ENCODE measurements at places on chromosomes 11 and 22.
A peak's percentile ranks its signal among the peaks of the same experiment; 100 is the strongest.

- no peak for DNase-seq
These were observed 29.6 kb upstream of the FIBIN start for GRCh38 chr11:26964339-26964738.

GRCh38 chr11:65315204-65315865, 669 bp downstream of the CDC42EP2 start:
- peak; percentile 87 for DNase-seq

DNA sequence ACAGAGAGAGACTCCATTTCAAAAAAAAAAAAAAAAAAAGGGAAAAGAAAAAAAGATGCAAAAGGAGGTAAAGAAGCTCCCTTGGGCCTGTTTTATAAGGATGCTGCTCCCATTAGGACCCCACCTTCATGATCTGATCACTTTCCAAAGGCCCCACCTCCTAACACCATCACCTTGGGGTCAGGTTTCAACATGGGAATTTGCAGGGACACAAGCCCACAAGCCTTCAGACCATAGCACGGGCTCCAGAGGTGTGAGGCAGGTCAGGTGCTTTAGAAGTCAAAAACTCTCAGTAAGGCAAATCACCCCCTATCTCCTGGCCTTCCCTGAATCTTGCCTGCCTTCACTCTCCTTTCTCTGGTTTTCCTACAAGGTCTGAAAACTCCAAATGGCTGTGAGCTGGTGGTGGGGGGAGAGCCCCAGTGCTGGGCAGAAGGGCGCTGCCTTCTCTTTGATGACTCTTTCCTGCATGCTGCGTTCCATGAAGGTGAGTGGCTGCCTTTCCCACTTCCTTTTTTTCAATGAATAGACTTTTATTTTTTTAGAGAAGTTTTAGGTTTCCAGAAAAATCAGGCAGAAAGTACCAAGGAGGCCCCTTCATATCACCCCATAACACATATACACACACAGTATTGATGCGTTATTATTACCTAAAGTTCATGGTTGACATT, 13.2 kb downstream of the ASPHD2 start:
- DNase-seq = no peak

- DNase-seq = no peak
These were observed 14.2 kb upstream of the TALDO1 start for GRCh38 chr11:733072-733471.

GRCh38 chr11:126284829-126285228, 1.9 kb downstream of the TIRAP start:
- DNase-seq = peak; percentile 90

DNA sequence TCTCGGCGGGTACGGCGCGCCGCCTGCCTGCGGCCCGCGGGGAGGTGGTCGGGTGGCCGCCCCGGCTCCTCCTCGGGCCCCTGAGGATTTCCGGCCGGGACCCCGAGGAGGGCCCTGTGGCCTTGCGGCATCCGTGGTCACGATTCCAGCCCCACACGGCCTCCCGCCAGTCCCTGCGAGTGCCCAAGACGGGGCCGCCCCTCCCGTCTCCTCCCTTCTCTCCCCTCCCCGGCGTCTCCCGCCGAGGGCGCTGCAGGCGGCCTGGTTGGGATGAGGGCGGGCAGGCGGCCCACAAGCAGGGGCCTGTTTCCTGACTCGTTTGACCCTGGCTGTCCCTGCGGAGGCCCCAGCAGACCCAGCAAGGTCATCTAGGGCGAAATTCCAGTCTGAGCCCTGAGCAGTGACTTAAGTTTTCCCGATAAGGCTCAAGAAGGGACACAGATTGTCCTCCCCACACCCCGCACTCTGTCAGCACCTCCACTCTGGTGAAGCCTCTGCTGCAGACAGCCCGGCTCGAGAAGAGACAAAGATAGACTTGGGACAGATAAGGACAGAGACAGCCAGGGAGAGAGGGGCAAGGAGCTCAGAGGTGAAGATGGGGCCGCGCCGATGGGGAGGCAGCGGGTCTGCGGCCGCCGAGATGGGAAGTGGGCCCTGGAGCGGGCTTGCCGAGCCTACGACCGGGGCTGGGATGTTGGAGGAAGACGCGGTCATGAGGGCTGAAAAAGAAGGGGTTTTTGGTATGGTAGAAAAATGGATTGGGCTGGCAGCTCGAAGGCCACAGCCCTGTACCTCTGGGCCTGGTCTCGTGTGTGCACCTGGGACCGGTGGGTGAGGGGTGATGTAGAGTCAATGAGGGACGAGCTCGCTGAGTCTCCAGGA, 95.0 kb downstream of the SWAP70 start:
- DNase-seq = peak; percentile 66

DNA sequence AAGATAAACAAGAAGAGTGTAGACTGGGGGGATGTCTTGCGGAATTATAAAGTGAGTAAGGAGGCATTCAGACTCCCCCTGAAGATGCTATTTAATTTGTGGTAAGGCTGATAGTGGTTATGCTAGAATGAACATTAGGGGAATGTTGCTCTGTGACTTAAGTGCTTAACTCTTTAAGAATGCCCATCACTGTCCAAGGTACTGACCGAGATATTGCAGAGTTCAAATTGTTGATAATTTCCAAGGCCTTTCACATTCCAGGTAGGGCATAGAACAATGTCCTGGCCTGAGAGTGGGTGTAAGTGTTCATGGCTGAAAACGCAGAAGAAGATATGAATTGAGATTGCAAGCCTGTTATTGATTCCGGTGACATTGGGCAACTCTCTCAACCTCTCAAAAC, 90.3 kb upstream of the SEZ6L start:
- no peak for DNase-seq

GRCh38 chr11:118705791-118706545, 26.5 kb upstream of the TREH start:
- DNase-seq = no peak

DNA sequence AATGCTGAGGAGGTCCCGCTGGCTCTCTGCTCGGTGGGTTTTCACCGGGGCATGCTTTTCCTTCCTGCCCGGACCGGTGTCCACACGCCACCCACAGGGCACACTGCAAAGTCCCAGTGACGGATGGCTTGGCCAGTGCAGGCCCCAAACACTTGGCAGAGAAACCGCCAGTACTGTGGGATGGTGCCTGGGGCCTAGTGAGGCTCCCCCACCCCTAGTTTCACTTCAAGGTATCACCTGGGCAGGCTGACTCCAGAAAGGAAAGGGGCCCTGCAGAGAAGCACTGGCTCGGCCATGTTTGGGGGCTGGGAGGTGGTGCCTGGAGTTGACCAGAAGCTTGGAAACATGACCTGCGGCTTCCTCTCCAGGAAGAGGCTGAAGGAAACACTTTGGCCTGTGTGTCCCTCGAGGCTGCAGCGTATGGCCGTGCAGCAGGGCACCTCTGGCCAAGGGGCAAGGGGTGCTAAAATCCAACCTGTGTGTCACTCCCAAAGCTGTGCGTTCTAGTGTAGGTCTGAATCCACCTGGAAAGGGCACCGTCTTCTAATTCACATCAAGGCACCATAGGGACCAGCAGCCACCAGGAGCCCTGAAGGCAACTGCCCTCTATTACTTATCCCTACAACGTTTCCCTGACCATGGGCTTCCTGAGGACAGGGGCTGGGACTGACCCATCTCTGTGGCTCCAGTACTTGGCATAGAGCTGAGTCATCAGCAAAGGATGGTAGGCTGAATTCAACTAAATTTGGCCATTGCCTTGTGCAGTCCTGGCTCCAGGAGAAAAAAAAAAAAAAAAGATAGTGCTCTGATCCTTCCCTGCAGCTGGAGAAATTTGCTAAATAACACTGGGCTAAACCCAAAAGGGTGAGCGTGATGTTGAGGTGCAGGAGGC, 22.6 kb downstream of the TPBGL start:
- no peak for DNase-seq

DNA sequence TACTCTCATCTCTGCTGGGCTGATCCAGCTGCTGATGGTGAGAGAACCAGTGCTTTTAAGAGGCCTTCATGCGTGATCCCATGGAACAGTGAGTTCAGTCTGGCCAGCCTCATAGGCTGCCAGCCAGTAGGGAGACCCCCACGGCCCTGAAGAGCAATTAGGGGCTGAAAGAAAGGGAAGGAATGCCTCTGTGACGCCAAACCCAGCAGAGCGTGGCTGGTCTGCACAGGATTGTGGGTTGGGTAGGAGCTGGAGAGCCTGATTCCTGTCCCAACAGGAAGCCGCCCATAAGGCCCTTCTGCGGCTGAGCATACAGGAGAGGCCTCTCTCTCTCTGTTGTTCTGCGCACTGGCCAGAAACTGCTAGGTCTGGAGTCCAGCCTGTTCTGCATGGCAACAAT, 181.5 kb upstream of the E2F8 start:
- DNase-seq = no peak

- DNase-seq = no peak
These were observed 27.5 kb downstream of the CADM1 start for GRCh38 chr11:115476463-115477286.

DNA sequence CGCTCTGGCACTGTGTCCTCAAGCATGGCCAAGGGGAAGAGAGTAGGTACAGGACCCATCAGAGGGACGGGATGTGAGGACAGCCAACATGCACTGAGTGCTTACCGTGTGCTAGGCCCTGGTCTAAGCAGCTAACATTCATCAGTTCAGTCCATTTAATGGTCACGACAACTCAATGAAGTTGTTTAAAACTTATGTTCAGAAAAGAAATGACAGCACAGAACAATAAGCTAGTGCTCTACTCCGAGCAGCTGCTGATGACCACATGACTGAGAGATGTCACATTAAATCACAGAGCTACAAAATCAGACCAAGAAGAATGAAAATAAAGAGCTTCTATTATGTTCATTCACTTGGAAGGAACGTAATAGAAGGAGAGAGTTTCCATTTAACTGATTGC, 26.3 kb downstream of the PRDM10 start:
- DNase-seq = no peak

DNA sequence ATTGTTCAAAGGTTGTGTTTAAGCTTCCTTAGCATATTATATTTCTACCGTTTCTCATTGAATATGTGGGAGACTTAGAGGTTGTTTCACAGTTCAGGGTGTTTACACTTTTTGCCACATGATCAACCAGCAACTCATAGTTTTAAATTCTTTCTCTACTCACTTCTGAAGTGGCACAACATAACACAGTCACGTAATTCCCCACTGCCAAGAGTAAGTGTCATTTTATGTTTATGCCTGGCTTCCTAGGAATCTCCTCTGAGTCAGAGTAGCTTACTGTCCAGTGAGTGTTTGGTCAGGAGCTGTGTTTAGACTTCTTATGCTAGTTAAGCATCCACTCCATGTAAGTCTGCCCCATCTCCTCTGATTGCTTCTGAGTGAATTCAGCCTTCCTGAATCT, 520.8 kb upstream of the KIRREL3 start:
- DNase-seq = no peak

DNA sequence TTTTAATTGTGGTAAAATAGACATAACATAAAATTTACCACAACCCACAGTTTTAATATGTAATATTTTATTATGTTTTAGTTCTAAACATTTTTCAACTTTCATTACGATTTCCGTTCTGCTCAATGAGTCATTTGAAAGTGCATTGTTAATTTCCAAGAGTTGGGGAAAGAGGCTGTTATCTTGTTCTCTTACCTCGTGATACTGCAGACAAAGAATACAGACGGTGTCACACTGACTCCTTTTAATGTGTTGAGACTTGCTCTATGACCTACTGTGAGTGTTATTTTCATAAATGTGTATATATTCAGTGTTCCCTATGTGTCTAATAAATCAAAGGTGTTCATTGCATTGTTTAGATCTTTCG, 10.8 kb upstream of the RAC2 start:
- DNase-seq = no peak

GRCh38 chr11:44764583-44764982, 37.8 kb downstream of the TSPAN18 start:
- no peak for DNase-seq

DNA sequence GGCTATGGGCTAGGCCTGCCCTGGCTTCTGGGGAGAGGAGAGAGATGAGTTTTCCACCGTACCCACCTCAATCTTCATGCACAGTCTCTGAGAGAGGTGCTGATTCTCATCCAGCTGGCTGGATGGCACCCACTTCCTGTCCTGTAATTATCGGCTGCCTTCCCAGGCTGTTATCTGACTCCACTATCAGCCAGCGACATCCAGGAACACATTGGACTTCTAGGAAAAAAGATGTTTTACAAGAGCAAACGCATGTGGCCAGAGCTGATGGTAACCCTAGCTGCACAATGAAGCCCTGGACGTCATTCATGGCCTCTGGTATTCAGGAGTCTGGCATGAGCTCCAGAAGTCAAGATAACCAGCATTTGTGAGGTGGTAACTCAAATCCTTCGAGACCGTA, 137.4 kb downstream of the EHF start:
- DNase-seq = no peak

- DNase-seq = no peak
These were observed 23.9 kb upstream of the TCF20 start for GRCh38 chr22:42294034-42294985.

DNA sequence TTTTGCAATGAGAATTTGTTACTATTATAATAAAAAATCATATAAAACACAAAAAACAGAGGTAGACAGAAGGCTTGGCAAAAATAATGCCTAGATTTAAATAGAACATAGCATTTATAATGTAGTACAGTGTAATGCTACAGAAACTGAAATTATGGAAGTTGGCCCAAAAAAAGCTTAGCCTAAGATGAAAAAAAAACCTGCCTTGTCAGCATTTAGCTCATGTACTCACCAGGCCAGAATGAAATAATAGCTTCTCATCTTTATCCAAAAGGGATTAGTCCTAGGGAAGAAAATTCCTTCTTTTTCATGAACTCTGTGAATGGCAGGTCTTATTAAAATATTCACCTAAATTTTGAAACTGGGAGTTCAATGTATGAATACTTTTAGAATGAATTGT, 951.1 kb downstream of the LRRC4C start:
- no peak for DNase-seq

All from stimulated activated CD4-positive, alpha-beta T cell treated with anti-CD3 and anti-CD28 coated beads, Interleukin-2, amount 100 ng/mL, for 24 hours (primary cell).